GM10248 (cell line): ENCODE measurements at places on chromosomes 5 and 9.
A peak's percentile ranks its signal among the peaks of the same experiment; 100 is the strongest.

DNA sequence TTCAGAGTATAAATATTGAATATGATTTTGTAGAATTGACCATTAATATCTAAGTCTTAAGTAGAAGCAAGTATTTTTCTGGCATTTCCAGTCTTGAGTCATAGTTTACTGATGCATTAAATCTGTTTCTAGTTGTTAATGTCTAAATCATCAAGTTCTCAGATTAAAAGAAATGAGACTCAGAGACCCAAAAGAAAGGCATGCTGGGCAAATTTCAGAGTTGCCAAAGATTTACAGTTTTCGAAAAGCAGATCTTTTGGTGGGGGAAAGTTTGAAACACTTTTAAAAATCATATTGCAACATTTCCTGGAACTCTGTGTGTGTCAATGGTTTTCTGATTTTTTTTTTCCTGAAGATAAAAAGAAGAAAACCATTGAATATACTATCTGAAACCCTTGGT is 60.9 kb downstream of the ANKRD55 start:
- DNase-seq: no peak

- DNase-seq: no peak
Measured at GRCh38 chr5:78504704-78505677, 143.6 kb downstream of the LHFPL2 start.

- DNase-seq: no peak
Measured at GRCh38 chr9:94819161-94819687, 92.7 kb downstream of the AOPEP start.

GRCh38 chr9:83242066-83242465 is 179.1 kb upstream of the RASEF start:
- no peak for DNase-seq

- DNase-seq: no peak
Measured at GRCh38 chr9:14418941-14419937, 105.3 kb upstream of the NFIB start.

DNA sequence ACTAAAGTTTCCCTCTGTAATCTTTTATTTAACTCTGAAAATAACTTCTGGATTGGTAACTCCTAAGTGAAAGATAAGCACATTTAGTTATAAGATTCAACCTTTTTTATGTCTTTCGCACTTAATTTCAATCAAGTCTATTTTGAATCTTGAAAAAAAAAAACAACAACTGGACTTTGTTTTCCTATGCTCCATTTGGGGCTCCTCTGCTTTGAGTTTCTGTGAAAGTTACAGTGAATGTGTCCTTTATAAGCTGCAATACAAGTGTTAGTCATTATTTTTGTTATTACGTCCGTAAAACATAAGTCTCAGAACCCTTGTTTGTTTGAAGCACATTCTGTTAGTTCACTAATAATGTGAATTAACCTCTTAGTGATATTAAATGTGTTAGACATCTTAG is 276.8 kb downstream of the ADAMTS6 start:
- DNase-seq: no peak

DNA sequence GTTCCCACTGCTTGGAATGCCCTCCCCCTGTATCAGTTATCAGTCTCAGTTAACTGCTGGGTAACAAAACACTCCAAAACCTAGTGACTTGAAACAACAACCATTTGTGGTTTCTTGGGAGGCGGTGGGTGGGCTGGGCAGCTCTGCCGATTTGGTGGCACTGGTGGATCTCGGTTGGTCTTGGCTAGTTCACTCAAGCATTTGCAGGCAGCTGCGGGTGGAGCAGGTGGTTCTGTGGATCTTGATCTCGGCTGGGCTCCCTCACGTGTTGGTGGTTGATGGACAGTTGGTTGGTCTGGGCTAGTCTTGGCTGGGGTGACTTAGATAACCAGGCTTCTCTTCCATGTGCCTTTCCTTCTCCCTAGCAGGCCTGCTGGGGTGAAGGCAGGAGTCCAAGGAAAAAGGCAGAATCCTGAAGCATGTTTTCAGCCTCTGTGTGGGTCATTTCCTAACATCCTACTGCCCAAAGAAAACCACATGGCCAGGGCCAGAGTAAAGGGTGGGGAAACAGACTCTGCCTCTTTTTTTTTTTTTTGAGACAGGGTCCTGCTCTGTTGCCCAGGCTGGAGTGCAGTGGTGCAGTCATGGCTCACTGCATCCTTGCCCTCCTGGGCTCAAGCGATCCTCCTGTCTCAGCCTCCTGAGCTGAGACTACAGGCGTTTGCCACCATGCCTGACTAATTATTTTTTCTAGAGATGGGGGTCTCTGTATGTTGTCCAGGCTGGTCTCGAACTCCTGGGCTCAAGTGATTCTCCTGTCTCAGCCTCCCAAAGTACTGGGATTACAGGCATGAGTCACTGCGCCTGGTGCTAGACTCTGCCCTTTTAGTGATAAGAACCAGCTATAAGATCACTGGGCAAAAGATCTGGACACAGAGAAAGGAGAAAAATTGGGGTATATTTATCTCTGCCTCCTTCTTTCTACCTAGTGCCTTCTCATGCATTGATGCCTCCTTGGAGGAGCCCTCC is 183.7 kb downstream of the RGS3 start:
- no peak for DNase-seq

GRCh38 chr9:78468974-78469576 is 172.2 kb downstream of the PSAT1 start:
- DNase-seq: no peak

DNA sequence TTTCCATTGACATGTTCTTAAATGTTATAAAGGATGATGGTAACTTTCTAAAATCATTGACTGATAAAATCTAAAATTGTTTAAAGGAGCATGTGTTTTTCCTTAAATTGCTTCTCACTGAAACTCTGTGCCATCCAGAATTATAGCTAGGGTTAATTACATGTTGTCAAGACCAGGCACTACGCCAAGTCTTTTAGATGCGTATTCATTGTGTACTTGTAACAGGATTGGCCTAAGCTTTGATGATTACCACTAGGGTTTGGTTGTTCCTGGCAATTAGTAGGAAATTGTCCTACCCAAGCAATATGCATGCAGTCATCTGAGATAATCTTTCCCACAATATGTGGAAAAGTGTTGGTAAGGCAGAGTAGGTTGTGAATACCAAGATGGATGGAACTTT is 43.8 kb downstream of the PRKACG start:
- no peak for DNase-seq

- no peak for DNase-seq
Measured at GRCh38 chr9:127185931-127186781, 63.7 kb upstream of the ANGPTL2 start.

- DNase-seq: no peak
Measured at GRCh38 chr9:134597041-134597913, 44.3 kb upstream of the COL5A1 start.

GRCh38 chr5:2651116-2651515 is 100.4 kb downstream of the IRX2 start:
- DNase-seq: no peak

DNA sequence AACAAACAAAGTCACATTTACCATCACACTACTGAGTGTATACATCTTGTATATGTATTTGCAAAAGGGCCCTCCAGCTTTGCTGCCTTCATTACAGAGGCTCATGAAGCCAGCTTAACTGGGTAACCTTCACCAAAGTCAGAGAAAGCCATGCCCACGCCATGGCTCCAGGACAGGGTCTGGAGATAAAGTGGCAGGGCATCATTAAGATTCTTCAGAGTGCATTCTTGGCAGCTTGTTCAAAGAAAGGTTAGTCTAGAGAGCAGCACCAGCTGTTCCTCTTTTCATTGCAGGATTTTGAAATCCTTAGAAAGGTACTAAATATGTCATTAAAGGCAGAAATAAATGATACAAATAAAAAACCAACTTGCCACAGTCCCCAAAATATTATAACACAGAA is 333.2 kb downstream of the NDUFS4 start:
- DNase-seq: no peak

GRCh38 chr5:153584126-153584959 is 93.9 kb downstream of the GRIA1 start:
- no peak for DNase-seq

GRCh38 chr5:57695706-57696388 is 213.2 kb upstream of the ACTBL2 start:
- DNase-seq: no peak

- DNase-seq: no peak
Measured at GRCh38 chr5:180041301-180042274, 30.0 kb downstream of the RNF130 start.

GRCh38 chr9:34996905-34997279 is 7.3 kb downstream of the DNAJB5 start:
- no peak for DNase-seq

GRCh38 chr5:146797658-146798057 is 80.9 kb downstream of the PPP2R2B start:
- DNase-seq: no peak

DNA sequence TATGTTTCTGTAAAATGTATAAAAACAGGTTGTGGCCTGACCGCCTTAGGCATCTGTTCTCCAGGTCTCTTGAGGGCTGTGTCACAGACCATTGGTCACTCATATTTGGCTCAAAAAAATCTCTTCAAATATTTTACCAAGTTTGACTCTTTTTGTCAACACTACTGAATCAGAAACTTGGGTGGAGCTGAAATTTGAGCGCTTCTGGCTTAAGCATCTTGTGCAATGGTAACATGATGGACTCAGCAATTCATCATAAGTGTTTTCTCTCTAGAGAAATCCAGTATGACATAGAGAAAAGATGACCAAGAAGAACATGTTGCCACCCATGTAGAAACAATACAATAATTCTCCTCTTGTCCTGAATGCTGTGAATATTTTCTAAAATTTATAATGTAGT is 387.9 kb downstream of the MAT2B start:
- DNase-seq: no peak

- DNase-seq: no peak
Measured at GRCh38 chr5:39426746-39427105, 1.9 kb upstream of the DAB2 start.

DNA sequence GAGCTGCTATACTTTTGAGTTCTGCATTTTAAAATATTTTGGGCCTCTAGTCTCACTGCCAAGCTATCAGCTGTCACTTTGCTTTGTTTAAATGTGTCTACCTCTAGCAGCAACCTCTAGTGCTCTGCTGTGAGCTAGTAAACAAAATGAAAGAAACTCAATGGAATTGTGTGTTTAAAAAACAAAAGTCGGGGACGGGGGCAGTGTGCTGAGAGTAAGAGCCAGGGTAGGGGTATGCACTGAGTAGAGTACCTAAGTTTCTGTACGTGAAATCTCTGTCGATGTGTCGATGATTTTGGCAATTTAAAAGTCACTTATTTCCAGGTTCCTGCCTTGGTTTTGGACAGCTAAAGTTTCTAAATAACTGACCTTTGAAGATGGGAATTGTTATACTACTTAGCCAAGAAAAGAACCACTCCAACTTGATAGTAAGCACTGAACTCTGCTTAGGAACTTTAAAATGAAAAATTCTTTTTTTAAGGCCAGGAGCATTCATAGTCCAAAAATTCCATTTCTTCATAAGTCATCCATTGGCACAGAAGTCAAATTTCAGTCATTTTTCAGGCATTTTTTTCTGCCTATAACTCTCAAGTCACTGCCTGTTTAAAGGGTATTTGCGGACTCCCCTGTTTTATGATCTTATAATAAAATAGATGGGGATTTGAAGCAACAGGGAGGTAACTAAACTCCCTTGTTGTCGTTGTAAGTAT is 111.5 kb downstream of the SAXO1 start:
- no peak for DNase-seq

- DNase-seq: no peak
Measured at GRCh38 chr5:17364987-17365810, 132.8 kb upstream of the TAF11L2 start.

GRCh38 chr5:167716126-167716775 is 575.2 kb upstream of the WWC1 start:
- no peak for DNase-seq

DNA sequence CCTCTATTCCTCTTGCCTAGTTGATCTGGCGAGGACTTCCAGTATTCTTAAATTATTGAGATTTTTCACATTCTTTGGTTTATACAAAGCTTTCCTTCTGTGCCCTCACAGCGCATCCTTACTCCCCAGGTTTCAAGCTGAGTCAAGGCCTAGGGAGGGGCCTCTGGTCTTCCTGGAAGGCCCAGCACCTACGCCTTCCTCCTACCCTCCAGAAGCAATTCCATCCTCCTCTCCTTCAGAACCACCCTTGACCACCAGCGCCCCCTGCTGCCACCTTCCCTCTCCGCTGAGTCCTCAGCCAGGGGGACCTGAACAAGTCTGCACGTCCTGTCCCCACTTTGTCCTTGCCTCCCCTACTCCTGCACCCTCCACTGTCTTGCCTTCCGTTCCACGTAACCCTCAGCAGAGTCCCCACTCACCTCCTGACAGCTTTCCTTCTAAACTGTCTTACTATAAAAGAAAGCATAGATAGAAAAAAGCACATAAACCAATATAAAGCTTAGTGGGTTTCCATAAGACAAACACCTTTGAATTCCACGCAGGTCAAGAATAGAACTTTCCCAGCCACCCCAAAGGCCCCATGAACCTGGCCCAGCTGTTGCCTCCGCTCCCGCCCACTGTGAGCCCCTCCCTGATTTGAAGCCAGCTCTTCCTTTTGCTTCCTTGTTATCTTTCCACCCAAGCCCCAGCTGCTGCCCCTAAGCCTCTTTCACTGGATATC is 63.0 kb upstream of the CTSL start:
- DNase-seq: peak; percentile 76

DNA sequence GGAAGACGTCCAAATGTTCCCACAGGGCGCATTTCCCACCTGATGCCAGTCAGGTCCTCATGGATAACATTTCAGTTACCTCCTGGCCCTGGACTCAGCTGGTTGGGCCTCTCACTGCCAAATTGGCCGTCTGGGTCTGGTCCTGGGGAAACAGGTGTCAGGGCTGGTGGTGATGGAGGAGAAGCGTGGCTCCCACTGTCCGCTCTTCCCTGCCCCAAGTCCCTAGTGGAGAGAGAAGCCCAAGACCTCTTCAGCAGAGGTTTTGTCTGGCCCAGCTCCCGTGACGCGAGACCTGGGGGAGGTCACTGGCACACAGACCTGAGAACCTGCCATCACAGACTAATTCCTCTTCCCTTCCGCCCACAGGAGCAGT is 27.8 kb upstream of the PRDM12 start:
- no peak for DNase-seq

DNA sequence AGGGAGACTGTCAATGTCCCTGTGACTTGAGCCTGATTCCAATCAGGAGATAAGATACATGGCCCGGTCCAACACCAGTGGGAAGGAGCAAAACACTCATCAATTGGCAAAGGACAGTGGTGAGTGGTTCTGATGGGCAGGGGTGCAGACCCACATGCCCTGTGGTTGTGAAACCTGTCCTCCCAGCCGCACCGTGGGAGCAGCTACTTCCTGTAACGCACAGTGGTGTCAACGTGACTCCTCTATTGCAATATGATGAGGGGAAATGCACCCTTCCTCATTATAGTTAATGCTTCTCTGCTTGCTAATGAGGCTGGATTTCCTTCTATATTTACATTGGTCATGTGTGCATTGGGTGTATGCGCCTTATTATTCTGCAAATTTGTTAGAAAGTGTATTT is 223.0 kb downstream of the IRX1 start:
- no peak for DNase-seq

- no peak for DNase-seq
Measured at GRCh38 chr5:34863946-34864345, 25.0 kb downstream of the TTC23L start.

- no peak for DNase-seq
Measured at GRCh38 chr5:19532936-19533335, 455.1 kb downstream of the CDH18 start.
